ENCODE measurements at places on chromosomes 2 and 18.

DNA sequence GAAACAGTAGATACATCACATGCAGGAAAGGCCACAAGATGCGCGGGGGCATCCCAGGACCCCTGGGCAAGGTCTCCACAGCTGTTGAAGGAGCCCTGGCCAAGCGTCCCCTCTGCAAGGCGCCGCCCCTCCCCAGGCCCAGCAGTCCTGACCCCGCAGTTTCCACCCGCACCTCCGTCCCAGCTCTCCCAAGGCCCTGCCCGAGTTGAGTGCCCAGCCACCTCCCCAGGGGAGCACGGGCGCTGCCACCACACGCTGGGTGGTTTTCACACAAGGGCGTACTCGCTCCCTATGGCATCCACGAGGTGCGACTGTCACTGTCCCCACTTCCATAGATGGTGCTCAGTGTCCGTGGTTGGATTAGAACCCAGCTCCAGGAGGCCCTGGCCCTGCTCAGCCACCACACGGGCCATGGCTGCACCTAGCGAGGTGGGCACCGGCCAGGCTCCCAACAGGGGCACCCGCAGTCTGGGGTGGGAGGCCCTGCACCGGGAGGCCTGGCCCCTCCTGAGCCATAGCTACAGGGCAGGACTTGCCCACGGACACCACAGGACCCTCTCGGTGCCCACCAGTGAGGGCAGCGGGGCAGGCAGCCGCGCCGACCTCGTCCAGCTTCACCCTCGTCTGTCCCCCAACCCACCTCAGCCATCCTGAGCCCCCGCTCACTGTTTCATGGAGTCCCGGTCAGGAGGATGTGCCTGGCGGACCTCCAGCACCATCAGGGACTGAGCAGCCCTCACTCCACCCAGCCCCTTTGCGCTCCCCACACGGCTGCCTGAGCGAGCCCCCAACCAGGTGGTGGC lies 36.0 kb downstream of the KIF1A start:
- DNase-seq: no peak

DNA sequence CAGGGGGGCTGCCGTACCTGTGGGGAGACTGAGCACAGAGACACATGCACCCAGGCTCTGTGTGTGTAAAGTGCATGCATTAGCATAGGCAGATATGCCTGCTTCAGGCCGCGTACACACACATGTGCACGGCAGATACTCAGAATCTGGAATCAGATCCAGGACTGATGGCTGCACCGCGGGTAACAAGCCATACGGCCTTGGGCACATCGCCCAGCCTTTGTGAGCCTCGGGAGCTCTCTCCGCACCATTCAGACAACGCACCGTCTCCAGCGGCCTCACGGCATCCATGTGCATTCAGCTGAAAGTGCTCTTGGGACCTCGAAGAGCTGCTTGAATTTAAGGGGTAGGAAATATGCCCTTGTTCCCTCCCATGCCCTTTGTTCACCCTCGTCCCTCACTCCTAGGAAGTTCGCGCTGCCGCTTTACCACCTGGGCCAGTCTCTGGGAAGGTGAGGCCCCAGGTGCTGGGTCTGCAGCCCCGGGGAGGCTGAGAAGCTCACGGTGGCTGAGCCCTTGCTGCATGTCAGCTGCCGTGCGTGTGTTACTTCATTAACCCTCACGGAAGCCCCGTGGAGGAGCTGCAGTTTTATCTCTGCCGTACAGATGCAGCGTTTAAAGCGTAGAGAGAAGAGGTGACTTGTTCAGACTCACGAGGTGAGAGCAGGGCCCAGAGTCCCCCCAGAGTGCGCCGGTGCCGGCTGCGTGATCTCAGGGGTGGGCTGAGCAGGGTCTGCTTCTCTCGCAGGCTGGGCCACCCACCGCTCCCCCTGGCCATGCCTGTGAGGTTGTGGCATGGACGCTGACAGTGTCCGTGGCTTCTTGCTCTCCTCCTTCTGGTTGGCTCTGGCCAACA lies 377.7 kb upstream of the MYT1L start:
- DNase-seq: no peak

GRCh38 chr2:138615257-138615656 lies 113.7 kb downstream of the SPOPL start:
- no peak for DNase-seq

GRCh38 chr2:172329774-172330671 lies 97.4 kb upstream of the ITGA6 start:
- no peak for DNase-seq

DNA sequence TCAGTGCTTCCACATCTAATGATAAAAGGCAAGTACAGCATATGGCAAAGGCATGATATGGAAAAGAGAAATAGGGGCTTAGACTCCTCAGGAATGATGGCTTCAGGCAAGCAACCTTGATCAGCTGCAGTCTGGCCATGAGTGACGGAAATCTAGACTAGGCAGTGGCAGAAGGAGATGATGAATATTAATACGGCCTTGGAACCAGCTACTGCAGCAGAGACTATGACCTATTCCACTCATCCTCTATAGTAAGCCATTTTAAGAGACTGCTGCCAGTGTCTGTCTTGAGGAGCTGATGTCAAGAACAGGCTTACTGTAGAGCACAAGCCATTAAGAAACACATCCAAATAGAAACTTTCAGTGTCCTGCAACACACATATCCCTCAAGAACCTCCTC lies 23.7 kb downstream of the ASXL2 start:
- no peak for DNase-seq

Measured in activated CD4-positive, alpha-beta T cell treated with anti-CD3 and anti-CD28 coated beads, Interleukin-2, amount 50 U/mL, for 4 hours (primary cell).